ENCODE measurements at places on chromosomes 11 and 22. TPM values are rescaled to one million over a fixed set of nuclear protein-coding genes. Genes with fewer than 3 reads are reported as not detected.

GTSE1 gene
- total RNA-seq, result 37.3 TPM

TMA7B gene
- total RNA-seq, result 1.3 TPM

FAM227A gene
- 0.35 TPM for total RNA-seq

DNAJB13 gene
- total RNA-seq, result 0.18 TPM

OR2AG2 gene
- total RNA-seq, result 0.08 TPM

PANX3 gene
- not detected for total RNA-seq

RFPL3 gene
- total RNA-seq, result not detected

GPHA2 gene
- not detected for total RNA-seq

OR8G5 gene
- not detected for total RNA-seq

TIMP3 gene
- total RNA-seq, result 0.08 TPM

OR51I1 gene
- not detected for total RNA-seq

CNTF gene
- 3.3 TPM for total RNA-seq

FAM181B gene
- not detected for total RNA-seq

NLRP14 gene
- total RNA-seq, result not detected

WBP2NL gene
- 0.37 TPM for total RNA-seq

CARD10 gene
- total RNA-seq, result 0.06 TPM

RAB39A gene
- 0.26 TPM for total RNA-seq

SLC22A12 gene
- not detected for total RNA-seq

RASSF10 gene
- not detected for total RNA-seq

OR52J3 gene
- total RNA-seq, result not detected

KBTBD3 gene
- total RNA-seq, result 6.4 TPM

ZNRF3 gene
- total RNA-seq, result 2.4 TPM

LMF2 gene
- total RNA-seq, result 59.3 TPM

SCN4B gene
- total RNA-seq, result 0.41 TPM

KCNJ11 gene
- 0.56 TPM for total RNA-seq

OR51E2 gene
- total RNA-seq, result not detected

CDCA5 gene
- 134 TPM for total RNA-seq

HTR3A gene
- not detected for total RNA-seq

OR52N4 gene
- total RNA-seq, result 0.35 TPM

TPH1 gene
- total RNA-seq, result 1.0 TPM

NTM gene
- total RNA-seq, result not detected

SLC25A1 gene
- total RNA-seq, result 53.8 TPM

RASL10A gene
- total RNA-seq, result not detected

IGSF22 gene
- 1.3 TPM for total RNA-seq

IL17REL gene
- not detected for total RNA-seq

KCNJ5 gene
- not detected for total RNA-seq

CDHR5 gene
- total RNA-seq, result not detected

CHST1 gene
- not detected for total RNA-seq

CD3E gene
- total RNA-seq, result 364 TPM

DKK3 gene
- total RNA-seq, result 0.46 TPM

OR56A4 gene
- not detected for total RNA-seq

NEFH gene
- total RNA-seq, result 8.1 TPM

TPBGL gene
- 0.45 TPM for total RNA-seq

RAB3IL1 gene
- not detected for total RNA-seq

SLC37A2 gene
- total RNA-seq, result 0.50 TPM

CALCB gene
- 5.0 TPM for total RNA-seq
